Activated naive CD8-positive, alpha-beta T cell treated with anti-CD3 and anti-CD28 coated beads for 36 hours (primary cell): ENCODE measurements at places on chromosomes 12 and 14. TPM values are rescaled to one million over a fixed set of nuclear protein-coding genes. Genes with fewer than 3 reads are reported as not detected.
A peak's percentile ranks its signal among the peaks of the same experiment; 100 is the strongest.

DNA sequence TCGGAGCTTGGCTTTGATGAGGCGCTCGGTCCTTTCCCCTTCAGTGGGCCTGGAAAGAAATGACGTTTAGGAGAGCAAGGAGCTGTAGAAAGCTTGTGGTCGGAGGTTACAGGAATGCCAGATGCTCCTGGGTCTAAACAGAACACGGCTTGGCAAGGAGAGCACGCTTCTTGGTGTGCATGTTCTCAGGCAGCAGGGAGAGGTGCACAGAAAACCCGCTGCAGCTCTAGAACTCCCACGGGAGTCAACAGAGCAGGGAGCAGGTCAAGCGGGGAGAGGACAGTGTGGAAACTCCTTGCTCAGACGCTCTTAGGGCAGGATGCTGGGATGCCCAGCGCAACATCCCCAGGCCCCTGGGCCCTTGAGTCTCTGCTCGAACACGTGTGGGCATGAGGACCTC lies 51.0 kb downstream of the SSH1 start:
- DNase-seq = no peak

KLRC1 gene
- 0.60 TPM for total RNA-seq

DNA sequence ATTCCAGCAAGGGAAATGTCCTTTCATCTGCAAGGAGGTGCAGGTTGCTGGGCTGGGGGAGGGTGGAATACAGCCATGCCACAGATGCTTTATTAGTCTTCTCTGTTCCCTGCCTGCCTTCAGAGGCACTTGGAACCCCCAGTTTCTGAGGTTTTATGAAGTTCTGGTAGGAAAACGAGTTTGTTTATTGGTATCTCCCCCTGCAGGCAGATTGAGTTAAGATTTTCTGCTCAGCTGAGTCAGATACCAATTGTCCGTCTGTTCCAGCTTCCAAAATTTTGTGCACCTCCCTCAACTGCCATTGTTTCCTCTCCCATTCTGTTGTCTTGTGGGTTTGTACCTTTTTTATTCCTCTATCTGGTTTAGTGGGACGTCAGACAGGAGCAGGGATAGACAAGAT lies 155.6 kb downstream of the ETV6 start:
- DNase-seq = no peak

GRCh38 chr14:69153873-69154270 lies 953 bp upstream of the DCAF5 start:
- no peak for DNase-seq

DNA sequence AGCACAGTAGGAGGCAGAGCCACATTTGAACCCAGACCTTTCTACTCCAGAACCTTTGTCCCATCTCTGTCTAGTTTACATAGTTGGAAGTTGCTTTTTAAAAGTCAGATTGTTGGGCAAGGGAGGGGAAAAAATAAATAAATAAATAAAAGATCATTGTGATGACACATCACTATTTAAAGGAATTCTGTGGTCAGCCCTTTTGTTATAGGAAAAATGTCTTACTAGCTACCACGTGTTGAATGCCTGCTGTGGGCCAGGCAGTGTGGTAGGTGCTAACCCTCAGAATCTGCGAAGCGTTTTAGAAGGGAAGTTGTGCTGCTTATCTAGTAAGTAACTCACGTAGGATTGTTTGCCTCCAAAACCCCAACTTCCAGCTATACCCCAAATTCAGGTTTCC lies 62.3 kb downstream of the BHLHE41 start:
- no peak for DNase-seq

GRCh38 chr12:25058658-25059058 lies 109.8 kb upstream of the BCAT1 start:
- no peak for DNase-seq

CYP27B1 gene
- 12.0 TPM for total RNA-seq

- peak; percentile 73 for DNase-seq
These were observed 15.3 kb upstream of the ADSS1 start for GRCh38 chr14:104708606-104709268.

DNA sequence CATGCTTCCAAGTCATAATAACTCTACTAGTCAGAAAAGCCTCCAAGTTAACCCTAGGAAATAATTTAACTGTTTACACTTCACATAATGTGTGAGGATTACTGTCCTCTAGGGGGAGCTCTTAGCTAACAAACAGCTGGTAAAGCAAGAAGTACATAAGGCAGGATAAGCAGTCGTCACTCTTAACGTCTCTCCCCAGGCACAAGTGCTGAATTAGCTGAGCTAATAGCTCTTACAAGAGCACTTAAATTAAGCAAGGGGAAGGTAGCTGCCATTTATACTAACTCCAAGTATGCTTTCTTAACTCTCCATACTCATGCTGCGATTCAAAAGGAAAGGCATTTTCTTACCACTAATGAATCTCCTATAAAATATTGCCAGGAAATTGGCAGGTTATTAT lies 79.3 kb upstream of the TSPAN11 start:
- DNase-seq = no peak

GRCh38 chr12:122322501-122322900 lies 56.2 kb upstream of the VPS33A start:
- no peak for DNase-seq

DNA sequence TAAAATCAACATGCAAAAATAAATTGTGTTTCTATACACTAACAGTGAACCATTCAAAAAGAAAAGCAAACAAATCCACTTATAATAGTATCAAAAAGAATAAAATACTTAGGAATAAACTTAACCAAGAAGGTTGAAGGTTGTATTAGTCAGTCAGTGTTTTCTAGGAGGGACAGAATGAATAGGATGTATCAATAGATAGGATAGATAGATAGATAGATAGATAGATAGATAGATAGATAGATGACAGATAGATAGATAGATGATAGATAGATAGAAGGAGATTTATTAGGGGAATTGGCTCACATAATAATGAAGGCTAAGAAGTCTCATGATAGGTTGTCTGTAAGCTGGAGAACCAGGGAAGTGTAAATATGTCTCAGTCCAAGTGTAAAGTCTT lies 37.2 kb upstream of the MON2 start:
- DNase-seq = no peak

DNA sequence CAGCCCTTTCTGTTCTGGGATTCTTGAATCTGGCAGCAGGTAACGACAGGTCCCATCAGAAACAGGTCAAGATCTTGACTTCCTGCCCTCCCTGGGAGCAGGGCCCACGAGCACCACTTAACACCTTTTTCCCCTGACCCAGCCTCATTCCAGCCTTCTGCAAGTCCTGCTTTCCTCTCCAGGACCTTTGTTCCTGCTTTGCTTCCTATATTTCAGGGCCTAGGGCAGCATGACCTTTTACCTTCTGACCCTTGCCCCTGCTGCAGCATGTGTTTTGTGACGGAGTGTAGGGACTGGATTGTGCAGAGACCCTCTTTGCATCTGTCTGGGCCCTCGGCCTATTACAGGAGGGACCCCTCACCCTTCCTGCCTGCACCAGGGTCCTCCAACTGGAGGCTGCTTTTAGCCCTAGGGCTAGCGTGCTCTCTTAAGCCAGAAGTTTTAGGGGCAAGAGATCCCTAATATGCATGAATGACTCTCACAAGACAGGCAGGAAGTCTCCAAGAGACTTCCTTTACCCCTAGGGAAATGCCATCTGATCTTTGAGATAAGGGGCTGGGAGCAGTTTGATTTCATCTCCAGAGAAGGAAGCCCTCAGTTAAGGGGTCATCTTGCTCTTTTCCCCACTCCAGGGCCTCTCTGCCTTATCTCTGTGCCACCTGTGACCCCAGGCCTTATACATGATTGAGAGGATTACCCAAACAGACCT lies 209.4 kb upstream of the BCL2L14 start:
- no peak for DNase-seq

DPY19L2 gene
- 4.6 TPM for total RNA-seq

CISTR gene
- total RNA-seq = not detected

- peak; percentile 72 for DNase-seq
These were observed 1.2 kb upstream of the AMIGO2 start for GRCh38 chr12:47080725-47081502.

LRRC43 gene
- total RNA-seq = 0.23 TPM

KCNMB4 gene
- 0.82 TPM for total RNA-seq

- DNase-seq = no peak
These were observed 153.4 kb downstream of the DPF3 start for GRCh38 chr14:72740504-72740961.

GRCh38 chr12:131642771-131643170 lies 68.1 kb upstream of the SFSWAP start:
- DNase-seq = no peak

DNA sequence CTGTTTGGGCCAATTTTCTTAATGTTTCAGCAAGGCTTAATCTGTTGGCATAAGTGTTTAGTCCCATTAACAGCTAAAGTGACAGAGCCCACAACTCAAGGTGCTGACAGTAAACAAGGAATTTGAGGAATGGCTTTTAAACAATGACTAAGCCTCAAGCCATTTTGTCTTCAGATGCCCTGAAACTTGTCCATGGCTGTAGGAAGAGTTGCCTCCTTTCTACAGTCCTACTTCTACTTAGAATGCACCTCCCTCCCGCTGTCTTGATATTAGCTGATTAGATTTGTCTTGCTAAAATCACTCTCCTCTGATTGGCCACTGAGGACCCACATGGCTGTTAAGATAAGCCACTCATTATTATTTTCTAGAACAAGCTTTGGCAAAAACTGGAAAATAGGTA lies 188.4 kb upstream of the OTX2 start:
- no peak for DNase-seq

DNA sequence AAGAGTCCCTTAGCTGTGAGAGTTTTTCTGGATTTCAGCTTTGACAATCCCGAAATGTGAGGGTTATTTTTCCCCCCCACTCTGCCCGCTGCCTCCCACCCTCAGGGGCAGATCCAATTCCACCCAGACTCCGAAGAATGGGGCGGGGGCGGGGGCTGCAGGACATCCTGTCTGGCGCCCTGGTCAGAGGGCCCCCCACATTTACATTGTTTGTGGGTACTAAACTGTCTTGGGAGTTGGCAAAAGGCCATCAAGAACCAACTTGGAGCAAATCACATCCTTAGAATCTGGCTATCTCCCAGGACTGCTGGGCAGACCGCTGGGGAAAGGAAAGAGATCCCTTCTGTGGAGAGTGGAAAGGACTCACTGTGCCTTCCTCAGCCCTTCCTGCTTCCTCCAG lies 2.4 kb downstream of the EMP1 start:
- DNase-seq = no peak

RPS6KL1 gene
- 6.5 TPM for total RNA-seq

- DNase-seq = no peak
These were observed 297.0 kb downstream of the PRKD1 start for GRCh38 chr14:29630566-29631160.

GRCh38 chr12:97283297-97283696 lies 179.3 kb upstream of the RMST start:
- no peak for DNase-seq

DNA sequence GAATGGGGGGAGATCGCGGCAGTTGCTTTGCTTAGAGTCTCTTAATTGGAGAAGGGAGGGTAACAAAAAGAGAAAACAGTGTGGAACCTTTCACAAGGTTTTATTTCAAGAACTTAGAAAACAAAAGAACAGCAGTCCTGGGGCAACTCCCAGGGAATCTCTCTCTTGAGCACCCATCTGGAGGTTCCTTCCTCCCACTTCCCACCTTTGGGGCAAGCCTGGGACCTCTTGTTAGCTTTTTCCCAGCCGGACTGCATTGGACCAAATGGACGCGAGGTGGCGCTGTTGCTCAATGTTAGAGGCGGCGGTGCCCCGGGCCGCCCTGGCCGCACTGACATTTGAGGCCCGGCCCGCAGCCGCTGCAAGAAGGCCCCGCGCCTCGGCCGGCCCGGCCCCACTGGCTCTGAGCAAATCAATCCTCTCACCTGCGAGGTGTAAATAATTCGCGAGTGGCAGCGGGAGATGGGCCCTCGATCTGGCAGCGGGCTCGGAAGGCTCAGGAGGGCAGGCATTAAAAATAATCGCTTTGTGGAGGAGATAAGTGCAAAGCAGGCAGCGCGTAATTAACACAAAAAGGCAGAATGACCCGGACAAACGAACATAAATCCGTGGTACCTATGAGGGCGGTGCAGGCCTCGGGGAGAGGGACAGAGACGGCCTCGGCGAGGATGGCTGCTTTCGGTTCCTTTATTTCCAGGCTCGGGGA lies 2.8 kb upstream of the HOXC8 start:
- peak; percentile 78 for DNase-seq

DNA sequence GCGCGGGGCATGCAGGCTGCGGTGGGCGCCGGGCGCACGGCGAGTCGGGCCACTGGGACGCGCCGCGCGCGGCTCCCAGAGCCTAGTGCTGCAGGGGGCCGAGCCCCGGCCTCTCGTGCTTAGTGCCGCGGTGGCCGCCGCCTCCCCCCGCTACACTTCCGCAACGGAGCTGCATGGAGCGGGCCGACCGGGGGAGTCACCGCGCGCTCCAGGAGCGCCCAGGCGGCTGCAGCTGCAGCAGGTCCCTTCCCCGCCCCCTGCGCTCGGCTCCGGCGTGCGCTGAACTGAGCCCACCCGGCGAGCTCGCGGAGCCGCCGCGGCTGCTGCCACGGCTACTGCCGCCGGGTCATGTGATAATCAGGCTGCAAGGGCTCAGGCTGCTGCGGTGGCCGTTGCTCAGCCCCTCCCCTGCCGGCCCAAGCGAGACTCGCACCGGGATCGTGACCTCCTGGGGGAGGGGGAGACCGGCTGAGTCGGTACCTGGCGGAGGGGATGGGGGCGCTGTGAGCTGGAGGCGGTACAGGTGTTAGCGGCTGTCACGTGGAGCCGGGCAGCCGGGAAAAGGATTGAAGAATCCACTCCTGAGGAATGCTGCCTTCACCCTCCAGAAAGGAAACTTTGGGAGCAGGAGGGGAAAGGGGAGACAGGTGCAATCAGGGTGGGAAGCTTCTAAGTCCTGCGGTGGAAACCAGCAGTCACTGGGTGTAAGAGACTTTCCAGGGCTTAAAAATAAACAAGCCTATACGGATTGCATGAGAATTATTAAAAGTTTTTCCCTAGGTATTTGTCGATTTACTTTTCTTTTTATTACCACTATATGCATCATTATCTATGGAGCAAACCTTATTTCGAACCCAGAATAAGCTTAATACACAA lies at the start of gene PPM1H:
Gene PPM1H, minus strand, starts transcription at position 352 of the 876 bp plus-strand sequence. CDS start 414 bp downstream, outside the sequence.
- DNase-seq = peak; percentile 47

GRCh38 chr14:103775506-103775905 lies 59.9 kb downstream of the ZFYVE21 start:
- no peak for DNase-seq

DNA sequence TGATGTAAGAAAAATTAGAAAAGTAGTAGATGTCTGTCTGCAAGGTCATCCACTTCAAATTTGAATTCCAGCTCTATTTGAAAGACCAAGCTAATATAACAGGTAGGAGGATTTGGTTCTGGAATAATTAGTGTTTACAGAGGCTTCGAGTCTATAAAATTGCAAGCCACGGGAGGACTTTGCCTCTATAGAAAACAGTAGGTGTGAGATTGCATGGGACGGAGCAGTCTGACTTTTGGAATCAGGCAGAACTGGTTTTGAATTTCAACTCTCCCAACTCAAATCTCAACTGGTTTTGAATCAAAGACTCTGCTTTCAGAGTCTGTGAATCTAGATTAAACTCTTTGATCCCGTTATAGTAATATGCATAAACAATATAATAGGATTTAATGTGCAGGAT lies 82.4 kb downstream of the PIK3C2G start:
- no peak for DNase-seq
